ENCODE measurements at places on chromosomes 7 and 10. TPM values are rescaled to one million over a fixed set of nuclear protein-coding genes. Genes with fewer than 3 reads are reported as not detected.
A peak's percentile ranks its signal among the peaks of the same experiment; 100 is the strongest.

- H3K36me3 ChIP-seq, result no peaks in the 10 kb centered on the region
- H3K27ac ChIP-seq, result no peak overlapping the region
- no peak overlapping the region for H3K4me3 ChIP-seq
- H3K27me3 ChIP-seq, result no peaks in the 10 kb centered on the region
- H3K4me1 ChIP-seq, result no peaks in the 10 kb centered on the region
- DNase-seq, result no peak
Measured at GRCh38 chr7:20697351-20697750, 81.9 kb downstream of the ABCB5 start.

DNA sequence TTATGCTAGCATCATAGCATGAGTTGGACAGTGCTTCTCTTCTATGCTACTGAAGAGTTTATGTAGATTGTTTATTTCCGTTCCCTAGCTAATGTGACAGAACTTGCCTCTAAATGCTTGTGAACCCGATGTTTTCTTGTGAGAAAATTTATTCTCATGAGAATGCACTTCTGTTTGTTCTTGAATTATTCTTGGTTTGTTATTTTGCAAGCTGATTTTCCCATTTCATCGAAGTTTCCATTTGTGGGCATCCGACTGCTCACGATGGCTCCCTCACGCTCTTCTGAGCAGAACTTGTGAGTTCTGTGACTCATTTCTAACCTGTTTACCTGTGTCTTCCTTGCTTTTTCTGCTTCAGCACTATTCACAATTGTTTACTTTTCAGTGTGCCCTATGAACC is 59.9 kb downstream of the WDFY4 start:
- DNase-seq, result no peak
- H3K36me3 ChIP-seq, result no peaks in the 10 kb centered on the region
- no peaks in the 10 kb centered on the region for H3K4me1 ChIP-seq
- no peaks in the 10 kb centered on the region for H3K27me3 ChIP-seq

GRCh38 chr10:49080071-49080470 is 35.3 kb downstream of the VSTM4 start:
- H3K27me3 ChIP-seq, result no peaks in the 10 kb centered on the region
- no peaks in the 10 kb centered on the region for H3K4me1 ChIP-seq
- H3K27ac ChIP-seq, result no peak overlapping the region
- peak; percentile 64 for DNase-seq
- H3K36me3 ChIP-seq, result no peaks in the 10 kb centered on the region

DNA sequence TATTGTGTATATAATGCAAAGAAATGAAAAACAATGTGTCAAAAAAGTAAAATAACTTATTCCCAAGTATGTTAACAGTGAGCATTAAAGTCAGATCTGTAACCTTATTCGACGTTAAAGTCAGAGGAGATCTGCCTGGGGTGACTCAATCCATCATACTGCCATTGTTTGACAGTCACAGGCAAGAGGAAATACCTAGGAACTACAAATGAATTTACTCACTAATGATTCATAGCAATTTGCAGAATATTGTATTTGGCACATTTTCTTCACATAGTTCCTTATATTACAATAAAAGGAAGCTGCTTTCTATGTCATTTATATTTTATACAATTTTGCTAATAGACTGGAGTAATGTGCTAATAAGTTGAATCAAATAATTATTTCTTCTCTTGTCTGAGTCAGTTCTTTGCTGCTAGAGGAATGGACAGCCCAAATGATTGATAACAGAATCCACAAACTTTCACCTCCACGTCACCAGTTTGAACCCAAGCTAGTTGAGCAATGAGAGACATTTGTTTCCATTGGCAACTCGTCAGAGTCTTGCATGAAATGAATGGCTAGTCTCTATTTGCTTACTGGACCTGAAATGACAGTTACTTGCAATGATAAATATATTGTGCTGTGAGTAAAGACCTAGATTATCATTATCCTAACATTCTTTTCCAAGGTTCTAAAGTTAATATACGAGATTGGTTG is 48.5 kb upstream of the TMEM106B start:
- no peaks in the 10 kb centered on the region for H3K27me3 ChIP-seq
- no peak overlapping the region for H3K4me3 ChIP-seq
- DNase-seq, result no peak
- no peaks in the 10 kb centered on the region for H3K36me3 ChIP-seq

Gene FFAR4
- total RNA-seq, result not detected

GRCh38 chr10:61732629-61733278 is 70.0 kb downstream of the CABCOCO1 start:
- H3K4me3 ChIP-seq, result no peak overlapping the region
- peaks cover 40% of the 10 kb centered on the region for H3K27me3 ChIP-seq
- no peak for DNase-seq
- no peak overlapping the region for H3K27ac ChIP-seq
- no peaks in the 10 kb centered on the region for H3K4me1 ChIP-seq

GRCh38 chr7:95330961-95331337 is 6.6 kb upstream of the PON1 start:
- no peak for DNase-seq
- no peak overlapping the region for H3K27ac ChIP-seq
- H3K4me1 ChIP-seq, result no peaks in the 10 kb centered on the region
- H3K4me3 ChIP-seq, result peak overlapping the region; percentile 85

- peak overlapping the region; percentile 90 for H3K27ac ChIP-seq
- no peaks in the 10 kb centered on the region for H3K36me3 ChIP-seq
- peak overlapping the region; percentile 91 for H3K4me3 ChIP-seq
Measured at GRCh38 chr10:84329196-84329611, 815 bp downstream of the CCSER2 start.

Measured in CD4-positive, CD25-positive, alpha-beta regulatory T cell (primary cell).